ENCODE measurements at places on chromosomes 2 and 18.

DNA sequence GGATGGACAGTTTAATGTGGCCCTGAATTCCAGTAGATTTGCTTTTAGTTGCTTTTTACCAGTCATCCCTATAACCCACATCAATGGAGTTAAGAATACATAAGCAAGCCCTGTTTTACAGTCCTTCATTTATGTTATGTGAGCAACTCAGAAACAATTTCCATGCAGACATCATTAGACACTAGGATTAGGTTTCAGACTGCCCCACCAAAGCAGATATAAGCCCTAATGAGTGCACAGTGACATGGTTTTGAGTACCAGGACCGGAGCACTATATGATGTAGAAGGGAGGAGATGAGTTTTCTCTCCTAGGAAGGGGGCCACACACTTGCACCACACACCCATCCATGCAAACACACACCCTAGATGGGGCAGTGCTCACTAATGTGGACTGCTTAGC is 15.5 kb downstream of the KCNS3 start:
- no peak for DNase-seq

DNA sequence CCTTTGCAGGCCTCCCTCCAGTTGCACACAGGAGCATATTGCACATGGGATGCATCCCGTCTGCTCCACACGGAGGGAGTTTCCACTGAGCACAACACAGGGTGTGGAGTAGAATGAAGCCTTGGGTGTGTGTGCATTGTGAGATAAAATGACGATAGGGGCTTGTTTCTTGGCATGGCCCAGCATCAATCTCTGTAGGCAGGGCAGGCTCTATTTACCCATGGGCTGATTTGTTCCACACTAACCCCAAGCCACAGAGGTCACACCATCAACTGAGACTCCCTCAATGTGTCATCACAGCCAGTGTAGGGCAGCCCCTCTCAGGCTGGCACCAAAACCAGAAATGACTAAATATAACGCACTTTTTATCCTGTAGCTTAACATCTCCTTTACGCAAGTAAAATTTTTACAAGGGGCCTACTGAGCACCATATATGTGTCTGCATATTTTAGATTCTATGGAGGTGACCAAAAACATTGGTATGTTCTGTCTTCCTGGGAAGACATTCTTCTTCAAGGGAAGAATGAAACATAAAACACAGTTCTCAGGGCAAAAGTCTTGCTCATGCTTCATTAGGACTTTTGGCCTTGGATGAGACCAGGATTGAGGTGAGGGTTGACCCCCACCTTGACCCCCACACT is 2.7 kb upstream of the GKN1 start:
- DNase-seq, result no peak

DNA sequence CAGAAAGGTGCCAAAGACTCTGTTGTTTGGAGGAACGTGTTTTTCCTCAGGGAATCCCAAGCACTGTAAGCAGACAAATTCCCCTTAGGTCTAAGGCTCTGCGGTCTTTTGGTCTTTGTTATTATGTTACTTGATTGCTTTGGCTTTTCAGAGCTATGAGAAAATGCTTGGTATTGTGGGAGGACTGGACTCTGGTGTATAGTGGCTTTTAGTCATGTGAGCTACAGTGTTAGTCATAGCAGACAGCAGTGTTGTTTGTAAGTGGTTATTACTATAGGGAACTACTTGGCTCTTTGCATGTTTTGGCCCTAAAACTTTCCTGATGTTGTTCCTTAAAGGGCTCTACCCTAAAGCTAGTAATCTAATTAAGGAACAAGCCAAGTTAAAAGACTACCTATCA is 956.2 kb upstream of the LRATD1 start:
- DNase-seq, result no peak

GRCh38 chr2:70816726-70817125 is 3.7 kb downstream of the CLEC4F start:
- no peak for DNase-seq

DNA sequence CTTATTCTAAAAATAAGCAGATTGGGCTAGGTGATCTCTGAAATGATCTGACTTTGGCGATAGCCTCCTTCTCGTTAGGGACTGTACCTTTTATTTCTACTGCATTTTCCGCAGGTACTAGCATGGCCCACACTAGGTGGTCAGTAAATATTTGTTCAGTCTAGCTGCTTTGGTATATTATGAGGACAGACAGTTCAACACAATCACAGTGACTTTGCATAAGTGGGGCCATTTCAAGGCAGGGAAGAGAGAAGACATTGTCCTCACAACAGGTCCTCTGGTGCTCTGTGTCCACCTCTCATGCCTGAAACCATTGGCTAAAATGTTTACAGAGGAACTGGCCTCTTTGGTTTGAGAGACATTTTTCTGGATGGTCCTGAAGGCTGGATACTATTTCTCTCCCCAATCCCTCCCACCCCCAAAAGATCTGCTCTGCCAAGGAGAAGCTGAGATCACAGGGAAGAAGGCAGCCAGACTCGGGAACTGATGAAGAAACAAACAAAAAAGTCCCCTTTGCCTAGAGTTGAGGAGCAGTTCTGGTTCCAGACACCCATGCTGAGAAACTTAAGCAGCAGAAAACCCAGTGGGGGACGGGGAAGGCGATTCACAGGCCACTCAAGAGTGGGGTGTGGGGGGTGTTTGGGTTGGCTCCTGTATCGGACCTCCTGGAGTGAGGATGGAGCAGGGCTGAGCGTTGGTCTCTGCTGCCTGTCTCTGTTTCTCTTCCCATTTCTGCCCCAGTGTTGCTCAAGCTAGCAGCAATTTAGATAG is 2.9 kb upstream of the TNP1 start:
- DNase-seq, result no peak

DNA sequence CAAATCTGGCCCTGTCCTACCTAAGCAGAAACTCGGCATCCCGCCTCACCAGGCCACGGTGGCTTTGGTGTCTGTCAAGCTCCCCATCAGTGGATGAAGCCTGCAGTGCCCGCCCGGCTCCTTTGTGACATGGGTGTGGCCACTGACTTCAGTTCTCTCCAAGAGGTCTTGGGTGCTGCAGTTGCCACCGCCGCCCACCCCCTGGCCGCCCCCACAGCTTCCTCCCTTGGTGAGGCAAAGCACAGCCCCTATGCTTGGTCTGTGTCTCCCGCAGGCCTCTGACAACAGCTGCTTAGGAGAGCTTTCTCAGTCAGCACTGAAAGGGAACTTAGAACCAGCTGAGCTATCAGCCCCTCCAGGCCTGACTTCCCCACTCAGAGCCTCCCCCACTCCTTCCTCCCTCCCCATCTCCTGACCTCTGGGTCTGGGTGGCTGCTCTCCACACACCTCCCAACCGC is 22.9 kb upstream of the GPR55 start:
- no peak for DNase-seq

DNA sequence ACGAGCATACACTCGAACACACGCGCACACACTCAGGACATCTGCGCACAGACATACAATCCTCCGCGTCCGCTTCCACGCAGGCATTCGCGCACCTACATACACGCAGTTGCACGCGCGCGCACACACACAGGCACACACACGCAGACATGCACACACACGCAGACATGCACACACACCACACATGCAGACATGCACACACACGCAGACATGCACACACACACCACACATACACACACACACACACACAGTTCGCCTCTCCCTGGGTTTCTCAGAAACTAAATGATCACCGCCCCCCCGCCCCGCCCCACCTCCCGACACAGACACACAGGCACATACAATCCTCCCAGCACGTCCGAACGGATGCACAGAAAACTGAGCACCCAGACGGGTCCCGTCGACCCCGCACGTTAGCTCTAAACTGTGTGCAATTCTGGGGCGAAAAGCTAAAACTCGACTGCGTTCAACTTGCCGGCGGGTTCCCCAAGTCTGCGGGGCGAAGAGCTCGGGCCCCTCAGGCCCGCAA is 1.0 kb downstream of the EPHA4 start:
- DNase-seq, result peak; percentile 64

DNA sequence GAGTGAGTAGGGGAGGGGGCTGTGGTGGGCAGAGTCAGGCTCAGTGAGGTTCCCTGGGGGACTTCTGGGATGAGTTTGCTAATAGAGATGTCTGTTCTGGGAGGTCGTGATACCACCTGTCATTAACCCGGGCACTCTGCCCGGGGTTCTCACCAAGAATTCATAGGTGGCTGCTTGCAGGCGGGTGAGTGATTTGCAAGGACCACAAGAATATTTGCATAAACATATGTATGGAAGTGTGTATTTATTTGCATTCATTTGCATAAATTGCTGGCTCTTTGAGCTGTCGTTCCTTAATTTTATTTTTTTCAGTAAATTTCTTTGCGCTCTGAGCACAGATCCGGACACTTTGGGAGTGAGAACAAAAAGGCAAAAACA is 260.0 kb downstream of the ATAD2B start:
- DNase-seq, result no peak

DNA sequence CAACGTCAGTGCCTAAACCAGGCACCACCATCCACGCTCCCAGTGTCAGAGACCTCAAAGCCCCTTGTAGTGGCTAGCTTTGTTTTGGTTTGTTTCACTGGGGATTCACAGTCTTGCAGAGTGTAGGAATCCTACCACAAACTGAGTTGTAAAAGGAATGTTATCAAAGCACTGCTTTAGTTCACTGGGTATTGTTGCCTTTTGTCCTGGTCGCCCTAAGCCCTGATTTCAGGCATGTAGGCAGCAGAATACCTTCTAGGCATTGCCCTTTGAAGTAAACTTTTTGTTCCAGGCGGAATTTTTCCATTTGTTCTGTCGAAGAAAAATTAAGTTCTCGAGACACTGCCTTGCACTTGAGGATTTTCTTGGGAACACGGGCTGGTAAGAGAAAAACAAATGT is 29.4 kb downstream of the PTMA start:
- DNase-seq, result no peak

- DNase-seq, result no peak
Observed at GRCh38 chr18:73461780-73462059, 593.9 kb upstream of the NETO1 start.

DNA sequence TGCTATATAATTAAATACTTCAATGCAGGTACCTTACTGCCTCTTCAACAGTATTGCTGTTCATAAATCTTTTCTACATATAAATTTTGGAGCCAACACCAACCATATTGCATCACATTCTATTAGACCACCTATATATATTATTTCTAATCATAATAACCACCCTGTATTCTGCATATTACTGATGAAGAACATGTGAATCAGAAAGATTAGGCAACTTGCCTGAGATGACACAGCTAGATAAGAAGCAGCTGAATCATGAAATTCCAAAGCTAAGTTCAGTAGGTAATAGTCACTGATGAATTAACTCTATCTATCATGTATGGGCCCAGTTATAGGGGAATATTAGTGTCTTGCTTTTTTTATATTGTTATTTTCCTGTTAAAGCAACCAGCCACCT is 161.8 kb downstream of the AGPS start:
- no peak for DNase-seq

DNA sequence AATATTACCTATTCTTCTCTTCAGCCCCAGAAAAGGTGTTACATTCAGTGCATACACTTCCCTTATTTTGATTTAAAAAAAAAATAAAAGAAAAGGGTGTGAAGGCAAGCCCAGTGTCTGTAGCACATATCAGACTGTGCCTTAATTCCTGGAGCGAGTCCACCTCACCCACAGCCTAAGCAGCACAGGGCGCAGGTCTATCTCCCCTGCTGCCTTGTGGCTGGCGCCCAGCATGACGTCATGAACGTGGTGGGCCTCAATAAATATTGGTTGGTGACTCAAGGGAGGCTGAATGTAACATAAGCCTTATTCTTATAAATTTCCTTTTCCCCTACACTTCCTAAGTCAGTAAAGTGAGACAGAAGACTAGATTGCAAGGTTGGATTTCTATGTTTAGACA is 26.4 kb downstream of the ST3GAL5 start:
- no peak for DNase-seq

- DNase-seq, result no peak
Observed at GRCh38 chr2:153291718-153292117, 186.8 kb downstream of the RPRM start.

DNA sequence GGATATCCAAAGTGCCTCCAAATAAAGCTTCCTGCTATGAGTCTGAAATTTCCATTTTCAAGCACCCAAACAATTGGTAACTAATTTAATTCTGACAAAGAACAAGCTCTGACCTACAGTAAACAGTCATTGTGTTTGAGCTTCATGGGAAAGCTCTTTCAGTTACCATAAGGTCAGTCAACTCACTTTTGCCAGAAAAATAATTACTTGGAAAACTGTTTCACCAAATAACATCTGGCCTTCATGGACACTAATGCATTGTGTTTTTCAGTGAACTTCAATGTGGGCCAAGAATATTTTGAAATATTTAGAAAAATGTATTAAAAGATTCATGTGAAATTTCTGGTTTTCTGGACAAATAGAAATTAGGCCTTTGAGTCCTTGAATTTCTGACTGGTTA is 369.9 kb downstream of the GALR1 start:
- DNase-seq, result no peak

DNA sequence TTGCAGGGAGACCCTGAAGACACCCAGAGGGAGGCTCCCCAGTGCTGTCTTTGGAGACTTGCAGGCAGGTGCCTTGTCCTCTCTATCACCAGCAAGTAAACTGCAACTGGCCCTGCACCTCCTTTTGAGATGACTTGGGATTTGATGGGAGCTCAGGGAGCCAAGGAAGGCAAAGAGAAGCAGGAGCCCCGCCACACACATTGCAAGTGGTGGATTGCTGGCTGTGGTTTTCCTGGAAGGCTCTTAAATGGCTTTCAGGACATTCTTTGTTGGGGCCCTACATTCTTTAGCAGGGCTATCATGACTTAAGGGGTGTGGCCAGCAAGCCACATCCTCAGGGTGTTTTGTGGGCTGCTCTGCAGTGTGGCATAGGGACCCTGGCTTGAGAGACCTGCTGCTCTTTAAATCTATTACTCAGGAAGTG is 39.9 kb upstream of the CDC42EP3 start:
- peak; percentile 68 for DNase-seq

- DNase-seq, result no peak
Observed at GRCh38 chr2:45962177-45962921, 310.9 kb downstream of the PRKCE start.

DNA sequence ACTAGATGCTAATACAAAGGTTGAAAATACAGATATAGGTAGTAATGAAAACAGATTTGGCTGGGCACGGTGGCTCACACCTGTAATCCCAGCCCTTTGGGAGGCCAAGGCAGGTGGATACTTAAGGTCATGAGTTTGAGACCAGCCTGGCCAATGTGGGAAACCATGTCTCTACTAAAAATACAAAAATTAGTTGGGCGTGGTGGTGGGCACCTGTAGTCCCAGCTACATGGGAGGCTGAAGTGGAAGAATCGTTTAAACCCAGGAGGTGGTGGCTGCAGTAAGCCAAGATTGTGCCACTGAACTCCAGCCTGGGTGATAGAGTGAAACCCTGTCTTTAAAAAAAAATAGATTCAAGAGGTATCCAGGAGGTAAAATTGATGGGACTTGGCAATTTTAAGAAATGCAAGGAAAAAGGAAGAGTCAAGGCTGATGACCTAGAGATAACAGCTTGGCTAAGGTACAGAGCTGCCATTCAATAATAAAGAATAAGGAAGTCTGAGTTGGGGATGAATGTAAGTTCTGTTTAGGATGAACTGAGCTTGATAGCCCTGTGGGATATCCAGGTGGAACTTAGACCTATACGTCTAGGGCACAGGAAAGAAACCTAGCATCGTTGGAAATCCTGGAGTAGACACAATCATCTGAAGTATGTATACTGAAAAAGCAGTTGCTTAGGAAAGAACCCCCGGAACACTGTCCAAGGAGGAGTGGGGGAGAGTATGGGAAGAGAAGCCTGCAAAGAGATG is 9.1 kb downstream of the MAT2A start:
- no peak for DNase-seq
